ENCODE measurements at places on chromosomes 1 and 21. TPM values are rescaled to one million over a fixed set of nuclear protein-coding genes. Genes with fewer than 3 reads are reported as not detected.

GRCh38 chr1:21630571-21631343 is 38.4 kb downstream of the RAP1GAP start:
- DNase-seq: no peak

- DNase-seq: peak; percentile 8
These were observed 88.4 kb downstream of the C21orf91 start for GRCh38 chr21:17730782-17731181.

DNA sequence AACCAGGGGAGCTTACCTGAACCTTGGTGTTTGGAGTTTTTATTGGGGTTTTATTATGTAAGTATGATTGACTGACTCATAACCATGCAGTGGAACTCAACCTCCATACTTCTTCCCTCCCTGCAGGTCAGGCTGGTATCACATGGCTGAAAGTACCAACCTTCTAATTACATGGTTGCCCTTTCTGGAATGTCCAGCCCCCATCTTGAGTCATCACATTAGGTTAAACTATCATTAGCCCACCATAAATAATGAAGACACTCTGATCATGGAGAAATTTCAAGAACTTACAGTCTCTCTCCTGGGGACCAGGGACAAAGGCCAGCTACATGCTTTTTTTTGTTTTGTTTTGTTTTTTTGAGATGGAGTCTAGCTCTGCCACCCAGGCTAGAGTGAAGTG is 19.2 kb upstream of the DPH5 start:
- DNase-seq: no peak

Gene APOBEC4
- not detected for polyA plus RNA-seq

GRCh38 chr1:42137766-42138165 is 15.4 kb upstream of the GUCA2B start:
- no peak for DNase-seq

DNA sequence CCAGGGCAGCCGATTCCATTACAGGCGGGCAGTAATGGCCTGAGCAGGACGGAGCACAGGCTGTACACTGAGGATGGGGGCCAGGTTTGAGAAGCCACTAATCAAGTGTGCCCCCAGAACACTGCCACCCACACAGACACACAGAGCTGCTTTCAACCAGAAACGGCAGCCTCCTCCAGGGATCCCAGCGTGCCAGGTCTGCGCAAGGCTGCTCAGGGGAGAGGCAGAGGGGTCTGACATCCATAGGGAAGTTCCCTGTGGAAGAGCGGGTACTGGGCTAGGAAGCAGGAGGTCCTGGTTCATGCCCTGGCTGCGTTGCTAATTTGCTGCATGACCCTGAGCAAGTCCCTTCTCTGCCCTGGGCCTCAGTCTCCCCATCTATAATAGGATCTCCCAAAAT is 26.1 kb upstream of the ALDH4A1 start:
- DNase-seq: no peak

Gene C1orf94
- polyA plus RNA-seq: not detected

Gene PRELP
- 1.6 TPM for polyA plus RNA-seq

Gene FCGR1A
- polyA plus RNA-seq: not detected

- peak; percentile 88 for DNase-seq
These were observed 226.6 kb upstream of the ZRANB2 start for GRCh38 chr1:71307451-71307850.

DNA sequence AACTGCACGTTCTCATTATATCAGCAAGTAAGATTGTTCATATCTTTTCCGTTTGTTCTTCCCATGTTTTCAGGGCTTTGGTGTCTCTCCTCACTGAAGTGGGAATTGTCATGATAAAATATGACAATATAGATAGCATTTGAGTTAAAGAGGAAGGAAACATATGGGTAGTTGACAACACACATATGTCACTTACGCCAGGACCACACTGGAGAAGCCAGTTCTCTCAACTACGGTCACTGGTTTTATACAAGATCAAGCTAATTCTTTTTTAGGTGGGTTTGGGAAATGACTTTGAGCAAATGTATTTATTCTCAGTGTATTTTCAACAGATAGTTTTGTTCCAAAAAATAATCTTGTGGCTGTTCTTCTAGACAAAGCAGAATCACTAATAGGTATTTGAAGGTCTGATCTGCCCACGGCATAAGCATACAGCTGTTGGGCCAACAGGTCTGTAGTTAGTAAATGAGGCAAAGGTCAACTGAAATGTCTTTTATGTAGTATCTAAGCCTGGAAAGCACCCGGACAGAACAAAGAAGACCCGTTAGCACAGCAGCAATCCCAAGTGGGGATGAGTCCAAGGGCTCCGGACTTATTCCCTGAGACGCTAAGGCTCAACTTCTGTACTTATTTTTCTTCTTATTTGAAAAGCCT is 433.6 kb upstream of the ZP4 start:
- DNase-seq: no peak

Gene ELF3
- polyA plus RNA-seq: not detected

DNA sequence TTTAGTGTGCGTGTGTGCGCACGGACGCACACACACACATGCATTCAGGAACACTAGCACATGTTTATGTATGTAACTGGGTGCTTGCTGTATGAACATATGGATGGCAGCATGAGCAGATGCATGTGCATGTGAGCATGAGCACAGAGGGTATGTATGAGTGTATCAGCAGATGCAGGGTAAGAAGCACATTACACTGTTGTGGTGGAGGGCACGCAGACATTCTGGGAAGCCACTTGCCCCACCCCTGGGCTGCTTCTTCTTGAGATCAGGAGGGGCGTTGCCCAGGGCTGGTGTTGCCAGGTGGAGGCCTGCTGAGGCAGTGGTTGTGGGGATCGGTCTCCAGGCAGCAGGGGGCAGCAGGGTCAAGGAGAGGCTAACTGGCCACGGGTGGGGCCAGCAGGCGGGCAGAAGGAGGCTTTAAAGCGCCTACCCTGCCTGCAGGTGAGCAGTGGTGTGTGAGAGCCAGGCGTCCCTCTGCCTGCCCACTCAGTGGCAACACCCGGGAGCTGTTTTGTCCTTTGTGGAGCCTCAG is 3.9 kb upstream of the P3R3URF start:
- DNase-seq: no peak

Gene TDRD5
- polyA plus RNA-seq: not detected

Gene DIO1
- not detected for polyA plus RNA-seq

Gene AMPD1
- not detected for polyA plus RNA-seq

DNA sequence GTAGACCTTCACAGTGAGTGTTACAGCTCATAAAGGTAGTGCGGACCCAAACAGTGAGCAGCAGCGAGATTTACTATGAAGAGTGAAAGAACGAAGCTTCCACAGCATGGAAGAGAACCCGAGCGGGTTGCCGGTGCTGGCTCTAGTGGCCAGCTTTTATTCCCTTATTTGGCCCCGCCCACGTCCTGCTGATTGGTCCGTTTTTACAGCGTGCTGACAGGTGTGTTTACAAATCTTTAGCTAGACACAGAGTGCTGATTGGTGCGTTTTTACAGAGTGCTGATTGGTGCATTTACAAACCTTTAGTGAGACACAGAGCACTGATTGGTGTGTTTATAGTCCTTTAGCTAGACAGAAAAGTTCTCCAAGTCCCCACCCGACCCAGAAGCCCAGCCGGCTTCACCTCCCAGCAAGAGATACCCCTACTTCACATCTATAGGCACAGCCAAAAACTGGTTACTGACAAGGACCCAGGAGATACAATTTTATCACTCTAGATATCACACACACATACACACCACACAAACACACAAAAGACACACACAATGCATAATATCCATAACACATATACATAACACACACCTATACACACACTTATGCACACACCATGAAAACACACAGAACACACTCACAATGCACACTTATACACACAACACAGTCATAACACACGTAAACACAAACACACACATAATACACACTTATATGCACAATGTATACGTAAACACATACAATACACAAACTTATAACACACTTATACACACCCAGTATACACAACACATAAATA is 68.5 kb downstream of the MAP3K21 start:
- no peak for DNase-seq

Gene XKR8
- polyA plus RNA-seq: 10.0 TPM

DNA sequence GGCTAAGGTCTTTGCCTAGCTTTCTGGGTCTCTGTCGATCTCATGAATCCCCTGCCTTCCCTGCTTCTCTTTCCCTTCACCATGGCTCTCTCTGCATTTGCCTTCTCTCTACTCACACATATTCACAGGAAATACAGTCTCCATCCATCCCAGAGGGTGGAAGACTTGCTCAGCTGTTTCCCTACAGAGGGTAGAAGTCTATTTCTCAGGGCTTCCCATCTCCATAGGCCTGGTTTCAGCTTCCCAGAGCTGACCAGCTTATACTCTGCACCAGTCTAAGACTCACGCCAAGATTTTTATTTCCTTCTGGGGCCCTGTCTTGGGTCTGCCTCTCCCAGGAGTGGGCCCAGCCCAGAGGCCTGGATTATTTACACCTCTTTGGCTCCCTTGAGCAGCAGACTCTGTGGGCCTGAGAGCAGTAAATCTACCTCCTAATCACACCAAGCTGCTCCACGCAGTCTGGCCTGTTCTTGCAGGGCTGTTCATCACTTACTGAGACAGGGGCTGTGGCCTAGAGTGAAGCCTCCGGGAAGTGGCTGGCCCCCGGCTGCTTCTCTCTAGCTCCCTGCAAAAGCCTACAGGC is 102.5 kb downstream of the PLXNA2 start:
- DNase-seq: no peak

GRCh38 chr1:45753248-45754037 is 3.0 kb upstream of the IPP start:
- no peak for DNase-seq

Gene CAPN8
- polyA plus RNA-seq: not detected

- DNase-seq: no peak
These were observed 93.0 kb downstream of the CLIC6 start for GRCh38 chr21:34761758-34762330.

Gene FDPS
- 116 TPM for polyA plus RNA-seq

- DNase-seq: no peak
These were observed 34.7 kb upstream of the RGL1 start for GRCh38 chr1:183769956-183770815.

GRCh38 chr1:78603206-78603605 is 17.0 kb upstream of the IFI44L start:
- DNase-seq: no peak

GRCh38 chr1:210715072-210715471 is 386.4 kb downstream of the HHAT start:
- DNase-seq: no peak

- no peak for DNase-seq
These were observed 10.6 kb downstream of the METTL18 start for GRCh38 chr1:169784102-169784501.

GRCh38 chr1:100075773-100076172 is 57.0 kb downstream of the SASS6 start:
- peak; percentile 4 for DNase-seq

- DNase-seq: no peak
These were observed 9.1 kb upstream of the C1QA start for GRCh38 chr1:22627331-22627730.

Gene UBL4B
- not detected for polyA plus RNA-seq

Gene TMEM54
- polyA plus RNA-seq: 33.7 TPM

DNA sequence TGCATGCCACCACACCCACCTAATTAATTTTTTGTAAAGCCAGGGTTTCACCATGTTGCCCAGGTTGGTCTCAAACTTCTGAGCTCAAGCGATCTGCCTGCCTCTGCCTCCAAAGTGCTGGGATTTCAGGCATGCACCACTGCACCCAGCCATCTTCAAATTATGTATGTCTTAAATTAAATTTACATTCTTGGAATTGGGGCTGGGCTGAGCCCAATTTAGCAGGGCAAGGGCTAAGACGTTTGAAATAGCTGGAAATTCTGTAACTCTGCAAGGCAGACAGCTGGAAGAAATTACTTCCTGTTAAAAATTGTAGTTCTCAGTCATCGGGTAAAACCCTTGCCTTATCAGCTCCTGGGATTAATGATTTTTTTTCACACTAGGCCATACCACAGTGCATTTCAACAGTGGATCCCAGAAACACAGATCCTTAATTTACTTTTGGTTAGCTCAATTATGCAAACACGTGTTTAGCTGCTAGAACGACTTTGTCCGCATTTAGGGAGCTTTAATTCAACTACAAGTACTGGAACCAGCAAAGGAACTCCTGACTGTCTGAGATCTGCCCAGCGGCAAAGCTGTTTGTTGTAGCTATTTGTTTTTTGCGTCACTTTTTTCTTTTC is 83.3 kb downstream of the OLFML3 start:
- peak; percentile 9 for DNase-seq

DNA sequence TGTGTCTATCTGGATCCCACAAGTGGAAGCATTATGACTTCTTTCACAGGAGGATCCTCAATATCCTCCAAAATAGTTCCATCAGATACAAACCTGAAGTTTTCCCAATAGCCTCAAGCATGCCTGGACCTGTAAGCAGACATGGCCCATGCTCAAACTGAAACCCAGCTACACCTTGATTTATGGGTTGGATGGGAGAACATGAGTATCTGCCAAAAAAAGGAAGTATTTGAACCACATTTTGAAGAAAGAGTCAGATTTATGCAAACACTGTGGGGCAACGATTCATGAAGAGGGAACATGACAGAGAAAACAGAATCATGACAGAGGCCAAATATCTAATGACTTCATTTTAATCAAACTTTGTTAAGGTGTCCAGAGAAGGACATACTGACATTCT is 351.0 kb upstream of the NFIA start:
- DNase-seq: no peak

Gene SNRPE
- polyA plus RNA-seq: 233 TPM

- peak; percentile 61 for DNase-seq
These were observed 35.2 kb upstream of the HSD17B7 start for GRCh38 chr1:162755306-162755705.

DNA sequence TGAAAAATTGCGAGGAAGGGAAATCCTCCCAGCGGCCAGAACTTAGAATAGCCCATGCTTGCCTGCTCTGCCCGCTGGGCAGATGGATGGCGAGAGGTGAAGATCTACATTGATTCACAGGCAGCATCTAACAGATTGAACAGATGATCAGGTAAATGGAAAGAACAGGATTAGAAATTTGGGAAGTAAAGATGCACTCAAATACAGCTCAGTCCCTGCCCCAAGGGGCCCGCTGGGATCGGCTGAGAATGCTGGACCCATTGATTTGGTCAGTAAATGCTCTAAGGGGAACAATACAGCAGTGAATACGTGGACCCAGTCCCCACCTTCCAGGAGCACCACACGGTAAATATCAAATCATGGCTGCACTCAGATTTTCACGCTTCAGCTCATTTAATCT is 248.2 kb downstream of the MATN1 start:
- DNase-seq: no peak

DNA sequence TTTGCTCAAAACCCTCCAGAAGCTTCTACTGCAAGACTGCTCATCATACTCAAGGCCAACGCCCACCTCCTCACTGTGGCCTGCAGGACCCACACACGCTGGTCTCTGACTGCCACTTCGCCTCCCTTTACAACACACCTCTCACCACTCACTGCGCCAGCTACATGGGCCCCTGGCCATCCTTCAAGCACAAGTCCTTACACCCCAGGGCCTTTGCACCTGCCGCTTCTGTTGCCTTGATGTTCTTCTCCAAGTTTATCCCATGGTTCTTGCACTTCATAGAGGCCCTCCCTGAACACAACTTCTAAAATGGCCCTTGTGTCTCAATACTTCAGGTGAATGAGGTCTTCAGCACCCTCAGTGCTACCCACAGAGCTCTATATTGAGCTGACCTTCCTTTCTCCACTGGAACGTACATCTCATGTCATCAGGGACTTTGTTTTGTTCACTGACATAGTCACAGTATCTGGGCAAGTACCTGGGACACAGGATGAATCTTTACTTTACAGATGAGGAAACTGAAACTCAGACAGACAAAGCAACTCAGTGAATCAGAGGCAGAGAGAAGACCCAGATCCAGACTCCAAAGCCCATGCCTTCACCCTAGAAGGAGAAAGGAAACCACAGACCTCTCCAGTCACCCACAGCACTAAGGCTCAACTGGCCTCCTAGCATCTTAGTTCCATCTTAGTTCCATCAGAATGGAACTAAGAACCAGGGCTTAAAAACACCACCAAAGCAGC is 34.7 kb upstream of the CLSTN1 start:
- no peak for DNase-seq

Measured in GM23248 (cell line).